ENCODE measurements at places on chromosomes 3 and 15. TPM values are rescaled to one million over a fixed set of nuclear protein-coding genes. Genes with fewer than 3 reads are reported as not detected.

DNA sequence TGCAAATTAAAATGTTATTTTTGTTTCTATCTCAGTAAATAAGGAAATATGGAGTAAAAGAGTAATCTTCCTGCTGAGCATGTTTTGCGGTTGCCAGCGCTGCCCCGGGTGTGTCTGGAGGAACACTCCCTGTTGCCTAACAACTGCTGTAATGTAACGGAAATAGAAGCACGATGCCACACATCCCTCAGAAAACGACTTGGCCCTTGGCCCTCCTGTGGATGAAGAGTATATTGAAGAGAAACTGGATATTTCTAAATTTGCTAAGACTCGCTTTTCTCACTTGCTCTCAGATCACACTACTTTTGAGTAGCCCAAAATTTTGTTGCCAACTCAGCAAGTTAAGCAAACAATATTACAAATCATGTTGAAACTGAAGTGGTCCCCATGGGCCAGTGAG lies 18.9 kb downstream of the CX3CR1 start:
- H3K27me3 ChIP-seq, result no peaks in the 10 kb centered on the region
- H3K27ac ChIP-seq, result no peak overlapping the region
- H3K4me1 ChIP-seq, result peaks cover 31% of the 10 kb centered on the region
- H3K4me3 ChIP-seq, result no peak overlapping the region

DNA sequence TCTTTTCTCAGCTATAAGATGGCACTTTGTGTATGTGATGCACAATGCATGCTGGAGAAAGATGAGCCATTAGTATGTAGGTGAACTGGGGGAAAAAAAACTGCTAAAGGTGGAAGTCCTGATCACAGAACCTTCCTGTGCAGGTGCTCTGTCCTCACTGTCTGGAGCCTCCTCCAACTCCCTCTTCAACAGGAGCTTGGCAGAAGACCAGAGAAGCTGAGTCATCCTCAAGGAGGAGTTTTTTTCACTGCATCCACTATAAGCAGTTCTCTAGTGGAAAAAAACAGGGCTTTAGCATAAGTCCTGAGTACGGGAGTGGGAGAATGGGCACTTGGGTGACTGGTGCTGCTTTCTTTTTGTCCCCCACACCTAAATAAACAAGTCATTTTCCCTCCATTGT lies 168.4 kb upstream of the CADPS start:
- no peaks in the 10 kb centered on the region for H3K4me1 ChIP-seq
- H3K27me3 ChIP-seq, result no peaks in the 10 kb centered on the region
- H3K4me3 ChIP-seq, result no peak overlapping the region
- no peak overlapping the region for H3K27ac ChIP-seq
- H3K36me3 ChIP-seq, result no peaks in the 10 kb centered on the region
- no peak for DNase-seq

DNA sequence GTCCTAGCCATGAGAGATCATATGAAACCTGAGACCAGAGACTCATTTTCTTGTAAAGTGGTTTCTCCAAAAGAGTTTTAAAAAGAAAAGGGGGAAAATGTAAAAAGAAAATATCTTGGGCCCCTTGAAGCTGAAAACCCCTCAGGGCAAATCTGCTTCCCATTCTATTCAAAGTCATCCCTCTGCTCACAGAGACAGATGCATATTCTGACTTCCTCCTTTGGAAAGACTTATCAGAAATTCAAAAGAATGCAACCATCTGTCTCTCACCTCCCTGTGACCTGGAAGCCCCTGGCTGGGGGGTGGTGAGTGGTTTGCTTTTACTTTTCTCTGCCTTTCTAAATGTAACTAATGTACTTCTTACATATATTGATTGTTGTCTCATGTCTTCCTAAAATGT lies 1154.8 kb downstream of the NSUN3 start:
- H3K4me3 ChIP-seq, result no peak overlapping the region
- no peaks in the 10 kb centered on the region for H3K27me3 ChIP-seq
- no peaks in the 10 kb centered on the region for H3K36me3 ChIP-seq
- DNase-seq, result no peak
- H3K4me1 ChIP-seq, result no peaks in the 10 kb centered on the region

DNA sequence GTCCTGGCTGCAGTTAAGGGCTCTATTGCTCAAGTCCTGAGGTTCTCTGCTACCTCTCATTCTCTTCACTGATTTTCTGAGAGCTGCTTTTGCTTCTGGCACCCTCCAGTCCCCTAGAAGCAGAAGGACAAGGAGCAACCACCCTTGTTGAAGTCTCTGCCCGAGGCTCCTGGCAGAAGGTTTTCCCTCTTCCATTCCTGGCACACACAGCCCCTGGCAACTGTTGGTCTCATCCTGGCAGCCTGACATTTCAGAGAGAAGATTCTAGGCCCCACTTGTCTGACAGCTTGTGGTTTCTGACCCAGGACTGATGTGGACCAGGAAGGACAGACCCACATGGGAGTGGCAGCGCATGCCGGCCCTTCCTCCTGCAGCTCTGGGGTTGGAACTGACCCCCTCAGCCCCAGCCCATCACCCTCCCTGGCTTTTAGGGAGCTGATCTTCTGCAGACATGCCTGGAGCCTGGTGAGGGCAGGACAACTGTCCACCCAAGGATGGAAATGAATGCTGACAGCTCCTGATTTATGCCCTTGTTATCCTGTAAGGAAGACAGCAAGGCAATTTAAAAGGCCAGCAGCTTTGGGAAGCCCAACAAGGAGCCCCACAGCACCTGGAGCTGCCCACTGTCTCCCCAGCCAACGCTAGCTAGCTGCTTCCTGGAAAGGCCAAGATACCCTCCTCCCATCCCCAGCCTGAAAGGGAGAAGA lies 13.0 kb upstream of the NTRK3 start:
- no peak overlapping the region for H3K27ac ChIP-seq
- DNase-seq, result no peak
- no peak overlapping the region for H3K4me3 ChIP-seq
- H3K36me3 ChIP-seq, result no peaks in the 10 kb centered on the region
- no peaks in the 10 kb centered on the region for H3K4me1 ChIP-seq

DNA sequence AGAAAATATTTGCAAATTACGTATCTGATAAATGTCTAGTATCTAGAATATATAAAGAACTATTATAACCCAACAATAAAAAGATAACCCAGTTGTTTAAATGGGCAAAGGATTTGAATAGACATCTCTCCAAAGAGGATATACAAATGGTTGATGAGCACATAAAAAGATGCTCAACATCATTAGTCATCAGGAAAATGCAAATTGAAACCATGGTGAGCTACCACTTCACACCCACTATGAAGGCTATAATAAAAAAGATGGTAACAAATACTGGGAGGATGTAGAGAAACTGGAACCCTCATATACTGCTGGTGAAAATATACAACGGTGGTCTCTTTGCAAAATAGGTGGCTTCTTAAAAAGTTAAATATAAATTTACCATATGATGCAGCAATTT lies 28.0 kb downstream of the RAD51 start:
- DNase-seq, result no peak
- no peaks in the 10 kb centered on the region for H3K27me3 ChIP-seq
- H3K4me3 ChIP-seq, result no peak overlapping the region
- no peaks in the 10 kb centered on the region for H3K36me3 ChIP-seq

DNA sequence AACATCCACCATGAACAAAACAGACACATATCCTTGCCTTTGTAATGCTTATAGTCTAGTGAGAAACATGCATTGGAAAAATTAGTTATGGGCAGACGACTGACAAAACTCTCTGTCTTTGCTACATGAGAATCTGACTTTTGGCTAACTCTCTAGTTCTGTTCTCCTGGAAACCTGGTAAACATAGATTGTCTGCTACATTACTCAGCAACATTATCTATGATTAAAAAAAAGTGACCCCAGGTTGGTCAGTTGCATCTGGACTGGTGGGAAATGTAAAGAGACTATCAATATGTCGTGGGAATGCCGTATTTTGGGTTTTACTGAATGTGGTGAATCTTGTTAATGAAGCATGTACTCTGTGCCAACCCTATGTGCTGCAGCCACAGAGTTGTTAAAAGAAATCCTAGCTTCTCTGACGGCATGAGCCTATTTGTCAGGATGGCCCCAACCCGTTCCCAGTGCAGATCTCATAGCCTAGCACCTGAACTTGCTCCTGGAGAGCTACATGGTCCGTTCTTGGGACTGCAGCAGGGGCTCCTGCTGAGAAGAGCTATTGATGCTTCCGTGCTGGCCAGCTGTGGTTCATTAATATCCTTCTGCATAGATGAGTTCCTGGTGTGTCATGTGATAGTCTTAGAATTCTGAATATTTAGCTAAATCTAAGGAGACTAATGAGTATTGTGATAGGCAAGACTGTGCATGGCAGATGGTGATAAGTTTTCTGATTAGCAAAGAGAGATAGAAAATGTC lies 311.7 kb upstream of the ZNF717 start:
- DNase-seq, result no peak
- no peak overlapping the region for H3K4me3 ChIP-seq
- H3K4me1 ChIP-seq, result no peaks in the 10 kb centered on the region
- H3K36me3 ChIP-seq, result no peaks in the 10 kb centered on the region
- H3K27me3 ChIP-seq, result no peaks in the 10 kb centered on the region

- no peak overlapping the region for H3K4me3 ChIP-seq
- DNase-seq, result no peak
- H3K27ac ChIP-seq, result no peak overlapping the region
- no peaks in the 10 kb centered on the region for H3K36me3 ChIP-seq
- H3K27me3 ChIP-seq, result no peaks in the 10 kb centered on the region
Observed at GRCh38 chr3:24151594-24151993, 206.5 kb downstream of the NR1D2 start.

DNA sequence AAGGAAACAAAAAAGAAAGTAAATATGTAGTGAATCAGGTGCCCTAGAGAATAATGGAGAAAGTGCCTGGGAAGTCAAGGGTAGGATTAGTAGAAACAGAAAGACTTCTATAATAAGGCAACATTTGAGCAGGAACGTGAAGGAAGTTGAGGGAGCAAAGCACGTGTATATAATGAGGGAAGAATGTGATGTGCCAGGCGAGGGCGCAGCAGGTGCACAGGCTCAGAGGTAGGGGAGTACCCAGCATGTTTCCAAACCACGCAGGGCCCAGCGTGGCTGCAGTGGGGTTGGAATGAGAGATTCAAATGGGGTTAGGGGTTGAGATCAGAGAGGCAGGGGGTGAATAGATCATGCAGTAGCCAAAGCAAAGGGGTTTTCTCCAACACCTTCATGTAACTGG lies 91.9 kb upstream of the VGLL4 start:
- H3K4me3 ChIP-seq, result no peak overlapping the region
- H3K27me3 ChIP-seq, result no peaks in the 10 kb centered on the region
- H3K27ac ChIP-seq, result no peak overlapping the region
- no peaks in the 10 kb centered on the region for H3K36me3 ChIP-seq

DNA sequence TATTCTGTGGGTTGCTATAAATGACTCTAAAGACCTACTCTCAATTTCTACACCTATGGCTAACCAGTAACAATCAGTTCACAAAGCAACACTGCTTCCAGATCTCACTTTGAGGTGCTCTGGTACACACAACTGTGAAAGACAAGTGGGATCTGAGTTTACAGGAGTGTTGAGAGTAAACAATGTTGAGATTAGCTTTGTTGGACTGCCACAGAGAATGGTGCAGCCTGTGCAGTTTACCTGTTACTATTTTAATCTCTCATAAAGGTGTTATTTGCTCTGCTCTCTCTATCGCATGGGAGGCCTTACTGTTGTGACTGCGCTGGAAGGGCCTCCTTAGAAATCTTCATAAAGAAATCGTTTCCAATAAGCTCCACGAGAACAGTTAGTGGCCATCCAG lies 112.0 kb downstream of the SOX2 start:
- DNase-seq, result no peak
- no peaks in the 10 kb centered on the region for H3K4me1 ChIP-seq
- no peaks in the 10 kb centered on the region for H3K27me3 ChIP-seq
- H3K4me3 ChIP-seq, result no peak overlapping the region
- no peaks in the 10 kb centered on the region for H3K36me3 ChIP-seq

- DNase-seq, result no peak
- H3K4me3 ChIP-seq, result no peak overlapping the region
- peaks cover 8% of the 10 kb centered on the region for H3K36me3 ChIP-seq
- no peaks in the 10 kb centered on the region for H3K27me3 ChIP-seq
Observed at GRCh38 chr3:130737622-130738021, 9.0 kb downstream of the PIK3R4 start.

IL16 gene
- total RNA-seq, result 73.4 TPM

GRCh38 chr3:172913911-172914655 lies 163.6 kb downstream of the ECT2 start:
- no peaks in the 10 kb centered on the region for H3K27me3 ChIP-seq
- H3K36me3 ChIP-seq, result no peaks in the 10 kb centered on the region
- H3K4me3 ChIP-seq, result no peak overlapping the region
- no peak for DNase-seq
- no peak overlapping the region for H3K27ac ChIP-seq

DNA sequence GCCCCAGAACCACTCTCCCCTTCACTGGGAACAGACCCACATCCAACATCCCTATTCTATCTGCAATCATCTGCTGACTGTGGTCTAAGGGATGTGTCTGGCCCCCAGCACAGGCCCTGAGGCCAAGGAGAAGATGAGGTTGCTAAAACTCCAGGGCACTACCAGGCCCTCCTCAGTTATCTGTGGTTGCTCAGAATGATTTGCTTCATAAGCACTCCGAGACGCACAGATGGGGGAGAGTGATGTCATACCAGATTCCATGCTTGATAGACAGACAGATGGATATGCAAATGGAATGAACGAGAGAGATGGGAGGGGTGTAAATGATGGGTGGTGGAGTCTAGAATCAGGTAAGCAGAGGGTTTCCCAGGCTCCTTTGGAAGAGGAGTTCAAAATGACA lies 57.8 kb downstream of the CEMIP start:
- no peak for DNase-seq
- no peaks in the 10 kb centered on the region for H3K4me1 ChIP-seq
- no peak overlapping the region for H3K27ac ChIP-seq
- no peak overlapping the region for H3K4me3 ChIP-seq
- H3K27me3 ChIP-seq, result no peaks in the 10 kb centered on the region

GRCh38 chr3:135869439-135870105 lies 96.0 kb upstream of the PPP2R3A start:
- no peak overlapping the region for H3K4me3 ChIP-seq
- no peaks in the 10 kb centered on the region for H3K27me3 ChIP-seq
- H3K4me1 ChIP-seq, result no peaks in the 10 kb centered on the region
- DNase-seq, result no peak
- H3K36me3 ChIP-seq, result no peaks in the 10 kb centered on the region
- no peak overlapping the region for H3K27ac ChIP-seq

- H3K27me3 ChIP-seq, result no peaks in the 10 kb centered on the region
- no peaks in the 10 kb centered on the region for H3K4me1 ChIP-seq
- no peaks in the 10 kb centered on the region for H3K36me3 ChIP-seq
- DNase-seq, result no peak
- H3K27ac ChIP-seq, result no peak overlapping the region
Observed at GRCh38 chr15:39709941-39710340, 72.7 kb downstream of the FSIP1 start.

GPR149 gene
- not detected for total RNA-seq

DNA sequence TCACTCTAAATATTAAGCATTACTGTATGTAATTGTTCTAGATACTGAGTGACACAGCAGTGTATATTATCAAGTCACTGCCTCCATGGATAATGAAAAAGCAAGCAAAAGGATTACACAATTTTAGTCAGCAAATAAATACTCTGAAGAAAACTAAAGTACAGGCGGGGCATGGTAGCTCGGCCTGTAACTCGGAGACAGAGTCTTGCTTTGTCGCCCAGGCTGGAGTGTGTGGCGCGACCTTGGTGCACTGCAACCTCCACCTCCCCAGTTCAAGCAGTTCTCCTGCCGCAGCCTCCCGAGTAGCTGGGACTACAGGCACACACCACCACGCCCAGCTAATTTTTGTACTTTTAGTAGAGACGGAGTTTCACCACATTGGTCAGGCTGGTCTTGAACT lies 32.7 kb downstream of the RBM6 start:
- no peak overlapping the region for H3K4me3 ChIP-seq
- H3K4me1 ChIP-seq, result no peaks in the 10 kb centered on the region
- peaks cover 8% of the 10 kb centered on the region for H3K36me3 ChIP-seq

RBP2 gene
- total RNA-seq, result not detected

- H3K27ac ChIP-seq, result no peak overlapping the region
- H3K36me3 ChIP-seq, result no peaks in the 10 kb centered on the region
- no peaks in the 10 kb centered on the region for H3K27me3 ChIP-seq
- no peak for DNase-seq
- H3K4me3 ChIP-seq, result no peak overlapping the region
- no peaks in the 10 kb centered on the region for H3K4me1 ChIP-seq
Observed at GRCh38 chr3:27289769-27290413, 79.3 kb downstream of the NEK10 start.

Measured in CD8-positive, alpha-beta memory T cell (primary cell).